ENCODE measurements at places on chromosomes 5 and 9.

DNA sequence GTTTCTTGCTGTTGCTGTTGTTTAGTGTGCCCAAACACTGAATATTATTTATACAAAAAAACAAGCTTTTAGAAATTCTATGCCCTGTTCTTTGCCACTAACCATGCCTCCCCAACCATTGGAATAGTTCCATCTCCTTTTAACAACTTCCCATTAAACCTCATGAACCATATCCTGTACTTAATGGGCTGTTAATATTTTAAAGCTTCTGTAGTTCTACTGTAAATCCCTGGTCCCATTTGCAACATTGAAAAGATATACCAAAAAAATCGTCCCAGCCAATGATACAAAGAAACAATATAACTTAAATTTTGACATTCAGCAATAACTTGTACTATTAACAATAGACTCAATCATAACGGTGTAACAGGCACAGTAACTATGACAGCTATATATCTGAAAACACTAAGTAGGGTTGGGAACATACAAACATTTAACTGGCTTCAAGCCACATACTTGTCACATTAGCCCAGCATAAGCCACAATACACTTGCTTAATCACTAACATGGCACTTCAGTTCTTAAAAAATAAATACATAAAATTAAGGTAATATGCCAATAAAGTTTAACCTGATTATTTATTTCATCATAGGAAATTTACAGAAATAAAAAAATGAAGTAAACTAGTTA lies 86.1 kb downstream of the ADAMTS6 start:
- DNase-seq = no peak

GRCh38 chr9:89935115-89935514 lies 330.3 kb downstream of the GADD45G start:
- DNase-seq = no peak

DNA sequence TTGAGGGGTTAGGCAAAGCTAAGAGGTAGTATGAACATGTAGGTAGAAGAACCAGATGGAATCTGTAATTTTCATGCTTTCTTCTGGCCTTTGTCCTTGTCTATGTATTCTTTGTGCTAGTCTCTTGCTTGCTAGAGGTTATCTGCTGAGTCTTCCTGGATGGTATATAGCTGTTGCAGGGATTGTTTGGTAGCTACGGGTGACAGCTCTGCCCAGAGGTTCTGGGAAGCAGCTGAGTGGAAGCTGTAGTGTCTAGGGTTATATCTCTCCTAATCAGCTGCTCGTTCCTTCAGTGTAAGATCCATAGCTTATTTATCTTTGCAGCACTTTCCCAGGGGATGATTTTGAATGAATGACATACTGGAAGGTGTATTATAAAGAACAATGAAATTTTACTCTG lies 100.3 kb downstream of the ATG10 start:
- no peak for DNase-seq

DNA sequence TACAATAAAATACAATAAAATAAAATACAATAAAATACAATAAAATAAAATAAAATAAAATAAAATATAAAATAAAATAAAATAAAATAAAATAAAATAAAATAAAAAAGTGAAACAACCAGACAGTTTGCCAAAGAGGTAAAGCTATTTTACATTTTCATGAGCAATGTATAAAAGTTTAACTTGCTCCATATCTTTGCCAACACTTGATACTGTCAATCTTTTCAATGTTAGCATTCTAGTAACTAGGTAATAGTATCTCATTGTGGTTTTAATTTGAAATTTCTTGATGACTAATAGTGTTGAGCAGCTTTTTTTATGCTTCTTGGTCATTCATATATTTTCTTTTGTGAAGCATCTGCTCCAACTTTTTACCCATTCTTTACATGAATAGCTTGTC lies 17.3 kb downstream of the TTC33 start:
- no peak for DNase-seq

DNA sequence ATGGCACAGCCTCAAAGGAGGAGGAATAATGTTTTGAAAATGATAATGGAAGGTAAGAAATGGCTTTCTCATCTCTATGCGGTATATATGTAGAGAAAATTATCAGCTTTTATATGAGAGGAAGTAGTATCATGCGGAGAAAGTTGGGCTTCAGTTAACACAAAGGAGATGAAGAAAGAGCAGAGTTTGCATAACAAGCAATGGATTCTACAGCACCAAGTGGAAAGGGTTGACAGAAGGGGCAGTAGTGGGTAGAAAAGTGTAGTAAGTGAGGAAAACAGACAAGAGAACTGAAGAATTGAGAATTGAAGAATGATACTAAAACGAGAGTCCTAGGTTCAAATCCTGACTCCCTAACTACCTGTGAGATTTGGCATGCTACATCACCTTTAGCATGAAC lies 51.0 kb downstream of the GNG10 start:
- no peak for DNase-seq

- no peak for DNase-seq
Observed at GRCh38 chr5:127834094-127834531, 130.9 kb downstream of the CCDC192 start.

DNA sequence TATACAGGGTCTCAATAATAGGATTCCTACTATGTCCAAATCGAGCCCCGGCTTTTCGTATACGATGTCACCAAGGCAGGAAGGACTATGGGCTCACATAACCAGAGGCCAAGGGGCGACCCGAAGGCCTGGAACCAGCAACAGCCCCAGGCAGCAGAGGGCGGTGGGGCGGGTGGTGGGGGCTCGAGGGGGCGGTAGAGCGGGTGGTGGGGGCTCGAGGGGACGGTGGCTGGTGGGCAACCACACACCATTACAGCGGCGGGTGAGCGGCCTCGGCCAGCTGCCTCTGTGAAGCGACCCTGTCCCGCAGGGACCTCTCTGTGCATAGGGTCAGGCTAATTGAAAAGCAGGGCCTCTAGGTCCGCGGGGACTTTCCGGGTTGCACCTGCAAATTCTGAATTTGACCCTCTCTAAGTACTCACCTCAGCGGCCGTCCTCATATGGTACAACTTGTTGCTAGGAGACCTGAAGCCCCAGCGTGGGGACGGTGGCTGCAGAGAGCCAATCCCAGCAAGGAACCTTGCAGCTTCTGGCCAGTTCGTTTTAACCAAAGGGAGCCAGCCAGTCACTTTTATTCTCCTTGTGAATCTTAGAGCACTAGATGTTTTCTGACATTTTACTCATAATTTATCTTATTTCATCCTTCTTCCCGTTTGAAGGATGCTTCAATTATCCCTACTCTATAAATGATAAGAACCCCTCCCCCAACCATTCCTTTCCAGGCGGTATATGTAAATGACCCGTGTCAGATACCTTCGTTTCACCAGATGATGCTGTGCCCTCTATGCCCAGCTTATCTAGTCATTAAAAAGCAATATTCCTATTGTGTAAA lies at the start of gene NME5:
TSS of gene NME5 (minus strand) at position 480 of the 832 bp plus-strand sequence. CDS start 648 bp downstream, outside the sequence.
- DNase-seq = no peak

DNA sequence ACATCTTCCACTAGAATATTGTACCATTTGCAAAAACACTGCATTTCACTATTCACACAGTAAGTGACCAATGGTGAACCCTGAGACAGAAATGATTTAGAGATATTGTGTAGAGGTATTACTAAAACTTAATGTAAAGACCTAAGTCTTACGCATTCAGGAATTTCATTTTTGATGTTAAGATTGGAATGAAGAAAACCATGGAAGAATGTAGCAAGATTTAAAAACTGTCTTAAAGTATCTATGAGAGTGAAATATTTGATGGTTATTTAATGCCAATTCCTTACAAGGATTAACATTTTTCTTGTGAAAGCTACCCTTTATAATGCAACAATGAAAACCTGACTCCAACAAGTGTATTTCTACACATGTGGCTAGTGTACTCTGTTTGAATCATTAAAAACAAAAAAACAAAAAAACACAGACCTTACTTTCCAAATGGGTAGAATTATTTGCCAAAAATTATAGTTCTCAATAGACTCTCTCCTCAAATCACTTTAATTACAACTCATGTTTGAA lies 172.0 kb downstream of the NNT start:
- no peak for DNase-seq

DNA sequence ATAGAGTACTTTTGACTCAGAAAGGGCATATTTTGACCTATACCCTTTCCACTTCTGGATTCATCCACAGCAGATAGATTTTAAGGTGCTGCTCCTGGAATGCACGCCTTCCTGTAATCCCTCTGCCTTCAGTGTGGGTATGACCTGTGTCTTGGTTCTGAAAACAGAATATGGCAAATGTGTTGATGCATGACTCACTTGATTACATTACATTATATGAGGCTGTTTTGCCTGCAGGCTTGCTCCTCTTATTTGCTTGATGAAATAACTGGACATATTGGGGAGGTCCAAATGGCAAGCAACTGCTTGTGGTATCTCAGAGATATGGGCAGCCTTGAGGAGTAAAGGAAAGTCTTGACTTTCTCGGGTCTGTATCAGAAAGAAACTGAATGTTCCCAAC lies 468.6 kb downstream of the CDH18 start:
- DNase-seq = no peak

GRCh38 chr9:24590432-24590831 lies 44.7 kb upstream of the IZUMO3 start:
- no peak for DNase-seq

GRCh38 chr5:54669845-54670244 lies 152.3 kb downstream of the SNX18 start:
- DNase-seq = no peak

- DNase-seq = peak; percentile 26
Observed at GRCh38 chr5:119302916-119303897, 52.6 kb upstream of the TNFAIP8 start.

GRCh38 chr5:38845526-38846378 lies at the start of gene OSMR:
OSMR (plus strand) TSS chr5:38846012; CDS start chr5:38869045, 23,033 bp downstream.
- no peak for DNase-seq

GRCh38 chr5:149182241-149182640 lies 40.9 kb downstream of the ABLIM3 start:
- no peak for DNase-seq

DNA sequence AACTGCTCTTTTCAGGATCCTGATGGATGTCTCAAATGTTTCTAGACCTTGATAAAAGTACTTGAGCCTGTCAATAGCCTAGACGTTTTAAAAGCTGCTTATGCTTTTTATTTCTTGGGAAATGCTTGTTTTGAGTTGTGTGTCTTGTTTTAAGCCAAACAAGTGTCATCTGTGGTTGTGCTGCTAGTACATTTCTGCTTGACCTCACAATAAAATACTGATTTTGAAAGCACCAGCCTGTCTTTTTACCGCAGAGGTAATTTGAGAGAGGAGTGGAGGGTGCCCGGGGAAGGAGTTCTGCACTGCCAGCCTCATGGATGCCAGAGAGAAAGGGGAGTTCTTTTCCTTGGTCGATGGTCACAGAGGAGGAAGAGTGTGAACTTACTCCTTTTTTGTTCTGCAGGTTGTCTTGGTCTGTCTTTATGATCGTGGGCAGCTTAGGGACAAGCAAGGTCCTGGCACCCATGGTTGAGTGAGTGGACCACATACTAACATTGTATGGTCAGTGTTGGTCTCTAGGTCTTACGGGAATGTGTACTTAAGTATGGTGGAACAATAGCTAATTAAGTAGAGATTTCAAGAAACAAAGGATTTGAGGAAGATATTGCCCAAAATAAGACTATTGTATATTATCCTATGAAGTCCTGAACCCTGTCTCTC lies 61.0 kb downstream of the TRIO start:
- DNase-seq = no peak

GRCh38 chr5:100889165-100889743 lies 13.8 kb downstream of the ST8SIA4 start:
- peak; percentile 86 for DNase-seq

DNA sequence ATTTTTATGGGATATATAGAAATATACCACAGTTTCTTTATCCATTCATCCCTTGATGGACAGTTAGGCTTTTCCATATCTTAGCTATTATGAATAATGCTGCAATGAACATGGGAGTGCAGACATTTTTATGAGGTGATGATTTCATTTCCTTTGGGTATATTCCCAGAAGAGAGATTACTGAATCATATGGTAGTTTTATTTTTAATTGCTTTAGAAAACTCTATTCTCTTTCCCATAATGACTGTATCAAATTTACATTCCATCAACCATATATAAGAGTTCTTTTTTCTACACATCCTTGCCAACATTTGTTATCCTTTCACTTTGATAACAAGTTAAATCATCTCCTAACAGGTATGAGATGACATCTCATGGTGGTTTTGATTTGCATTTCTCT lies 821.6 kb downstream of the TLE1 start:
- DNase-seq = no peak

DNA sequence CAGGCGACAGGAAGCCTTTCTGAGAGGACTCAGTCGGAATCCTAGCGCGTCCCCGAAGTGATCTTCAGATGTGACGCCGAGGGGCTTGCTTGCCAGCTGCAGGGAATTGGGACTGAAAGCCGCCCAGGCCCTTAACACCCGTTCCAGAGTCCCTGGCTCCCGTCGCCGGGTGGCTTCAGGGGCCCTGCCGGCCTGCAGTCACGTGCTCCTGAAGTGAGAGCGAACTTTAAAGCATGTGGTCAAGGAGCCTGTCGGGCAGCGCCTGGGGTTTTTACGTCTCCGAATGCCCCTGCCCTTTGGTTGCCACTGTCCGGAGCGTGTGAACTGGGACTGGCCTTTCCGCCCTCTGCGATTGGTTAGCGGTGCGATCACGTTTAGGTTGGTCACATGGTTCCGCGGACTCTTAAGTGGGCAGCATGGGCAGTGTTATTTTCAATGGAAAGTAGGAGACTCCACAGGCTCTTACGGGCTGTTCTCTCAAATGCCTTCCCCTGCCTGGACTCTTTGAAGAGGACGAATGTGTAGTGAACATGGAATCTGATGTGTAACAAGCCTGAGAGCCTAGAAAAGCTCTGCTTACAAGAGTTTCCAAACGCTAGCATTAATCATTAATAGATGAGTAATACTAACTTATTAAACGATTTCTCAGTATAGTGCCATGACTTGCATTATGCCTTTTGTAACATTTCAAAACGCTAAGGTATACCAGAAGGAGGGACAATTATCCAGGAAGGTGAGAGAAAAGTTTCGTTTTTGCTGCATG lies 1.9 kb downstream of the VLDLR start:
- DNase-seq = no peak

GRCh38 chr9:125807079-125807478 lies 59.9 kb downstream of the PBX3 start:
- no peak for DNase-seq

DNA sequence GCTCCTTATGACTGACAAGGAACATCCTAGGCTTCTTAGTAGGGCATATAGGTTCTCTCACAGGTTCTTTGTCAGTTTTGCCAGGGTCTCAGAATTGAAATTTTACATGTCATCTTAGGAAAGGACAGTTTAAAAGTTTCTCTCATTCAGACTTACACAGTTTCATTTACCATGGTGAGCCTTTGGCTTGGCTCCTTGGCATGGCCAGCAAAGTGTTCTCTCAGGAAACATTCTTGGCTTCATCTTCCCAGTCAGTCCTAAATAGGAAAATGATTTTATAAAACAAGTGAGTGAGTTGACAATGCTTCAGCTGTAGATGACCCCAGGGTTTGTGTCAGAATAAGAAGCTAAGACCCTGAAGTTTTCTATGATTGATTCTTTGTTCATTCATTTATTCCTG lies 191.6 kb downstream of the PCSK5 start:
- no peak for DNase-seq

GRCh38 chr5:129771058-129771838 lies 23.4 kb downstream of the MINAR2 start:
- DNase-seq = peak; percentile 47
